ENCODE measurements at places on chromosomes 3 and 15.

DNA sequence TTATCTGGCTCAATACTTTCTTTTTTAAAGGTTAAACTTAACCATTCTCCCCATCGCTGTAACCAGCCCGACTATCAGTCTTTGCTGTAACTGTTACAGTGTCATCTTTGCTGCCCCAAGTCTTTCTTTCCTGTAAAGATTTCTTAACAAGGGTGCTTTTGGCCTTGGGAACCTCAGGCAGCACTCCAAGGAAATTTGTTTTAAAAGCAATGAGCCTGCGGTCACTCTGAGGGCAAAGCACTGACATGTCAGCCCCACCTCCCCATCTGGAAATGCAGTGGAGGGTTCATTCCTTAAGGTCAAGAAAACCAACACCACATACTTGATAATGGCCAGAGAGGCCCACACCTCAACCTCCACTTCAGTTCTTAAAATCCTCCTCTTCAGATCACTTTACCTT, 3.2 kb downstream of the TRANK1 start:
- DNase-seq: no peak

- DNase-seq: no peak
Measured at GRCh38 chr3:128592864-128593263, 57.8 kb downstream of the RPN1 start.

DNA sequence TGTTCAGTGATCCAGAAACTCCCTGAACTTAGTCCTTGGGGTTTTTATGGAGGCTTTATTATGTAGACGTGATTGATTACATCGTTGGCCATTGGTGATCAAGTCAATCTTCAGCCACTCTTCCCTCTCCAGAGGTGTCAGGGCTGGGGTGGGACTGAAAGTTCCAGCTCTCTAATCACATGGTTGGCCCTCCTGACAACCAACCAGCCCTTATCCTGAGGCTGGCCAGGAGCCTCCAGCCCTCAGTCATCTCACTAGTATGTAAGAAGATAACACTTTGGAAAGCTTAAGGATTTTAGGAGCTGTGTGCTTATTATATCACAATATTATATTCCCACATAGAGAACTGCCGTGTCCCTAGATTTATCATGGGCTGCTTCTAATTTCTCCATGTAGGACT, 142.3 kb downstream of the VPS8 start:
- DNase-seq: no peak

DNA sequence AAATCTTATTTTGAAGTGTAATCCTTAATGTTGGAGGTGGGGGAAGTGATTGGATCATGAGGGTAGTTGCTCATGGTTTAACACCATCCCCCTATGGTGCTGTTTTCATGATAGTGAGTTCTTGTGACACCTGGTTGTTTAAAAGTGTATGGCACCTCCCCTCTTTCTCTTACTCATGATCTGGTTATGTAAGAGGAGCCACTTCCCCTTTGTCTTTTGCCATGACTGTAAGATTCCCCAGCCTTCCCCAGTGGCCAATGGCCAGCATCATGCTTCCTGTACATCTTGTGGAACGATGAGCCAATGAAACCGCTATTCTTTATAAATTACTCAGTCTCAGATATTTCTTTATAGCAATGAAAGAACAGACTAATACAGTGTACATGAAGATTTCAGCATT, 39.8 kb upstream of the GMNC start:
- no peak for DNase-seq

- no peak for DNase-seq
Measured at GRCh38 chr15:87591582-87591981, 665.0 kb downstream of the NTRK3 start.

- peak; percentile 22 for DNase-seq
Measured at GRCh38 chr3:109563149-109563548, 225.8 kb upstream of the DPPA4 start.

- no peak for DNase-seq
Measured at GRCh38 chr15:68809517-68809916, 11.2 kb downstream of the ANP32A start.

DNA sequence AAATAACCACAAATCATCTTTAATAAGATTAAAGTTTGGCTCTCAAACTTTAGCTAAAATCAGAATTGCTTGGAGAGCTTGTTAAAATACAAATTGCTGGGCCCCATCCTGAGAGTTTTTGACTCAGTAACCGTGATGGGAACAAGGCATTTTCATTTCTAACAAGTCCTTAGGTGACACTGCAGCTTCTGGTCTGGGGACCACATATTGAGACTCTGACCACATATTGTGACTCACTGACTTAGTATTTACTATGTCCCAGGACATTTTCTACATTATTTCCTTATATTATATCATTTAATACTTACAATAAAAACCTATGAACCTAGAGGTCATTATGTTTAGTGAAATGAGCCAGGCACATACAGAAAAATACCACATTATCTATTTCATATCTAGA, 164.5 kb downstream of the ZMAT3 start:
- DNase-seq: no peak

DNA sequence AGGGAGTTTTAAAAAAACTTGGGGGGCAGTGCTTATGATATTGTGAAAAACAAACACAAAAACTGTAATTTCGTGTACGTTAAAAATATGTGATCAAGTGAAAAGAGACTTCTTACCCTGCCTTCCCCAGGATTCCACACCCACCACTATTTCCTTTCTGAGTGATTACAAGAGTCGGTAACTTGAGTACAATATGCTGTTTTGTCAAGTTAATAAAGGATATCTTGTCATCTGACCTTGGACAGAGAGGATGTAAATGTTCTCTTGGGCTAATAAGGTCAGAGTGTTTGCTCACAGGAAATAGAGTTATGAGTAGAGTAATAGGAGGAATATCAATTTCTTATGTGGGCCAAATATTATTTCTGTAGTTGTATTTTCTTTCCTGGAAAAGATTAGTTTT, 68.1 kb downstream of the NOX5 start:
- no peak for DNase-seq

- DNase-seq: no peak
Measured at GRCh38 chr3:83928391-83928790, 1030.4 kb upstream of the CADM2 start.

- no peak for DNase-seq
Measured at GRCh38 chr3:106931904-106932303, 445.3 kb upstream of the CCDC54 start.
